Left ventricle myocardium inferior (tissue), 1 donor: ENCODE measurements at places on chromosomes 3 and 15. TPM values are rescaled to one million over a fixed set of nuclear protein-coding genes. Genes with fewer than 3 reads are reported as not detected.

Gene GTF2E1
- 12.9 TPM for total RNA-seq

Gene UQCC5
- total RNA-seq, result 65.8 TPM

Gene VEPH1
- 0.16 TPM for total RNA-seq

Gene SCN11A
- total RNA-seq, result 0.05 TPM

Gene CEMIP
- 0.44 TPM for total RNA-seq

Gene OCA2
- not detected for total RNA-seq

Gene MEGF11
- not detected for total RNA-seq

DNA sequence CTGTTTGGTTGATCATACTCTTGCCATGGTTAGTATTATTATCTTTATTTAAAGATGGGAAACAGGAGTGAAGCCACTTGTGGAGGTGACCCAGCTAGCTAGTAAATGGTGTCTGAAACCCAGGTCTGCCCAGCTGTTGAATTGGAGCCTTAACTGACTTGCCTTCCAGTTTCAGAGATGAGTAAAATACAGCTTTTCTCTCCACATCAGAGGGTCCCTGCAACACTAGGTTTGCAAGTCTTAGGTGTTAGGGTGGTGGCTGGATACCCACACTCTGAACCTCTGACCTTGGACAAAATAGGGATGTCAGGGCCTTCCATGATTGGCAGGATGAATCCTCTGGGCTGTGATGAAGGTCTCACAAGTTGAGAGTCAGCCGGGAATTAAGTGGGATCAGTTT lies 4.1 kb downstream of the FLNB start:
- no peak for DNase-seq

DNA sequence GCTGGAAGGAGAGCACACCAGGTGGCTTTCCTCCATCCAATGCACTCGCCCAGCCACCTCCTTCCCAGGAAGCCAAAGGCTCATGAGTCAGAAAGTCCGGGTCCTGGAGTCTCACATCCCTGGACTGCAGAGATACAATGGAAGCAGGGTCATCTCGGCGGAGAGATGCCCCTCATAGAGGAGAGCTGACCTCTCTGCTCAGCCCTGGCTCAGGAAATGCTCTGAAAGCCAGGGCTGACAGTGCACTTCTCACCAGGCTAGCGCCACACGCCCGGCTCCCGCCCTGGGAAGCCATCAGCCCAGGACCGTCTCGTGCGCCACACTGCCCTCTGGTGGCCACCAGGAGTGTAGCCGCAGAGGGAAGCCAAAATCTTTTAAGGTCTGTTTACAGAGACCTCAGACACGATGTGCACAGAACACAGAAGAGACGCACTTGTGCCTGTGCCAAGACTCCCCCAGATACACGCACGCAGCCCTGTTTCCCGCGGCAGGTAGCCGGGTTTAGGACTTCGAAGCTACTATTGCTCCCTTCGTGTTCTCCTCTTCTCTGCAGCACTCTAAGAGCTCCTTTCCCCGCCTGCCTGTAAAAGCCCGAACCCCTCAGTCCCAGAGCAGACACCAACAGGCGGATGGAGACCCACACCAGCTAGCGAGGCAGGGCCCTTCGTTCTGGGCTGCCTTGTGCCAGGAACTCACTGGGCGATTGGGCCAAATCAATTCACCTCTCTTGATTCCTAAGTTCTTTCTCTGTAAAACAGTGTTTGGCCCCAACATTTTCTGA lies 9.7 kb downstream of the NTRK3 start:
- peak; percentile 74 for DNase-seq

GRCh38 chr15:84772467-84772866 lies 24.1 kb downstream of the ZNF592 start:
- DNase-seq, result no peak

DNA sequence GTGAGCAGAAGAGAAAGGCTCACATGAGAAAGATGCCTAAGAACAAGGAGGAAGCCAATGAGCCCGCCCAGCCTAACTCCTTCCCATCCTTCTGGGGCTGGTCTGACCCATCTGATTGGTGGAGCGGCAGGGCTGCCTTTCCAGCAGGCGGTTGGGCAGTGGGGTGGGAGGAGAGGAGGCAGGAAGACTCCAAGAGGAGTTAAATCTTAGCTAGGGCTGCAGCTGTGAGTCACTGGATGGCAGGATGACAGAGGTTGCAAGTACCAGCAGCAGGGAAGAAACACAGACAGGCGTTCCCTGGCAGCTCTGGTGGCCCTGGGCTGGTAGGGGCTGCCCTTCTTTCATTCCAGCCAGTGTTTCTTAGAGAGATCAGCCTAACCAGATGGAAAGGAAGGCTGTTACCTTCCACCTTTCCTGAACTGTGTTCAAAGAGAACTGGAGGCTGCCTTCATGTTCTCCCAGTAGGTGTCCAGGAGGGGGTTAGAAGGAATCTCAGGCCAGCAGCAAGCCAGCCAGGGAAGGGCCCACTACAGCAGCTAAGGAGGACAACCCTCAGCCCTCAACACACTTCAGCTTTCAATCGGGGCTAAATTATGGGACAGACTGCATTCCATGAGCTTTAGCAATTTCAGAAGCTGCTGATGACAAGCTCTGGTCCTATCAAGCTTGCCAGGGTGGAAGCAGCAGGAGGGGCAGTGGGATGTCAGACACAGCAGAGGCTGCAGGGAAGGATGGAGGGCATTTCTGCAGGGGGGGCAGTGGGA lies 50.3 kb downstream of the CHSY1 start:
- DNase-seq, result peak; percentile 87

DNA sequence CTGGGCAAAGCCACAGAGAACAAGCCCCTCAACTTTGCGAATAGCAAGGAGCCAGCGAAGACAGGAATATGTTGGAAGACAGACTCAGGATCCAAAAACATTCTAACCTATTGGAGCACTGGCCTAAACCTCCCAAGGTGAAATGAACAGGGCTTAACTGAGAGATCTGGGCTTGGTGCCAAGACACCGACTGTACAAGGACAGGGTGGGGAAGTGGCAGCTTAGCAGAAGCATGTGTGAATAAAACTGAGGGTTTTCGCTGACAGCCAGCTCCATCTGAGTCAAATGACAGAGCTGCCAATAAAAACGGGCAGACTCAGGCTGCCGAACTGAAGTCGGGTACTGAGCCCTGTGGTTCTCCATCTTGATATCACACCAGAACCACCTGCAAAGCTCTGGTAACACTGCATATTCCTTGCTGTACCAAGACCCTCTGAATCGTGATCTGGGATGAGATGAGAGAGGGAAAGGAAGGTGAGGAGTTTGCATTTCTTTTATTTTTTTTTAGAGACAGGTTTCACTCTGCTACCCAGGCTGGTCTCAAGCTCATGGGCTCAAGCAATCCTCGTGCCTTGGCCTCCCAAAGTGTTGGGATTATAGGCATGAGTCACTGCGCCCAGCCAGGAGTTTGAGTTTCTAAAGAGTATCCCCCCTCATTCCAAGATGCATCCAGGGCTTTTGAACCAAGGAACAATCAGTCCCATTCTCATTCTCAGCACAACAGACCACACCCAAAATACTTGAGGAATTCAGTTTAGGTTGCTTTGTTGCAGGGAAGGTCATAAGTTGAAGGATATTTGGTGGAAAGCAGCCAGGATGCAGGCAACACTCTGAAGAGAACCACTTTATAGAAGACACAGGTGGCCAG lies 6.0 kb upstream of the PLCB2 start:
- no peak for DNase-seq

GRCh38 chr3:129657261-129658046 lies 51.0 kb upstream of the PLXND1 start:
- no peak for DNase-seq

GRCh38 chr3:59510576-59510975 lies 460.8 kb upstream of the CFAP20DC start:
- no peak for DNase-seq

DNA sequence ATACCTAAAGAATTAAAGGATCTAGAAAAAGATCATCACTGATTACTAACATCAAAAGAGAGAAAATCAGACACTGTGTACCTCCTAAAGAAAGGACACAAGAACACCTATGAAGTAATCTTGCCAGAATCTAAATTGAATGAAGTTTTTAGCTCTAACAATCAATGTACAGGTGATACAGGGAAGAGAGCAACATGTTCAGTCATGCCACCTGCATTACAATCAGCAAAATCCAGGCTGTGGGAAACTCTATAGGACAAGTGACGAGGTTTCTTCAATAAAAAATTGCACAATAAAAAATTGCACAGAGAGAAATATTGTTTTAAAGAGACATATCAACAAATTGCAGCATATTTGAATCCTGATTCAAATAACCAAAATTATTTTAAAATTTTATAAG lies 93.3 kb downstream of the SEMA5B start:
- no peak for DNase-seq

- no peak for DNase-seq
Observed at GRCh38 chr15:85624291-85624801, 170.4 kb downstream of the KLHL25 start.

DNA sequence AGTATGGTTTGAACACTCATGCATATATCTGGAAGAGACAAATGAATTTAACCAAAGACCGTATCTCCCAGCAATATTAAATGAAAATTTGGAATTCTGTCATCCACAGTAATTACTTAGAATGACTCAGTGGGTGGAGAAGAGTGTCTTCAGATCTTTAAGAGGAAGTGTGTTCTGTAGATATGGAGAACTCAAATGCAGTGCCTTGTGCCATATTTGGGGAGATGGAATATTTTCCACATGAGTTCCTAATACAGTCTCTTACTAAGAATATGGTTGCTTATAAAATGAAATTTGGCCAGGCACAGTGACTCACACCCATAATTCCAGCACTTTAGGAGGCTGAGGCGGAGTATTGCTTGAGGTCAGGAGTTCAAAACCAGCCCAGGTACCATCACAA lies 40.5 kb downstream of the ANO10 start:
- no peak for DNase-seq

DNA sequence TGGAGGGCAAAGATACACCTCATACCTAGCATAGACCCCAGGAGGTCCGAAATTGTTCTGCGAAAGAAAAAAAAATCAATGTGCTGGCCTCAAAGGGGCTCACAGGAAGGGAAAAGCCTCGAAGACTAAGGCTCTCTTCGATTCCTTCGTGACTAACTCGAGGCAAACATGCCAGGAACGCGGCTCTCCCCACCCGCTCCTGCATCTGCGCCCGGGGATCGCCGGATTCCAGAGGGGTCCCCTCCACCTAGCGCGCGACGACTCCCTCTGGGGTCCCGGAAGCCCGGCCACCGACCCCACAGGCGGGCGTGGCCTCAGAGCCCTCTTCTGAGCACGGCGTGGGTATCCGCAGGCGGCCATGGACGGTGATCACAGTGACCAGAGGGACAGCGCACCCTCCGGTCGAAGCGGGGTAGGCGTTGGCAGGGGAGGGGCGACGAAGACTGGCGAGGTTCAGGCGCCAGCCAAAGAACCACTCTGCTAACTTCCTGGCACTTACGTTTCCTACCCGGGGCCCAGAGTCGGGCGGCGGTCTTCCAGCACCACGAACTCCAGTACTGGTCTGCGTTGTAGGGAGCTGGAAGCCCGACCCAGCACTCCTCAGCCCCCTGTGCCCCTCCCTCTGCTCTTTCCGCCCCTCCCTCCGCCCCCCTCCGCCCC lies 515 bp upstream of the EIF3J start:
- peak; percentile 86 for DNase-seq

GRCh38 chr3:171809861-171810628 lies at the start of gene PLD1:
PLD1 (minus strand) TSS chr3:171810483; CDS start chr3:171738051, 72,432 bp downstream.
- peak; percentile 90 for DNase-seq

DNA sequence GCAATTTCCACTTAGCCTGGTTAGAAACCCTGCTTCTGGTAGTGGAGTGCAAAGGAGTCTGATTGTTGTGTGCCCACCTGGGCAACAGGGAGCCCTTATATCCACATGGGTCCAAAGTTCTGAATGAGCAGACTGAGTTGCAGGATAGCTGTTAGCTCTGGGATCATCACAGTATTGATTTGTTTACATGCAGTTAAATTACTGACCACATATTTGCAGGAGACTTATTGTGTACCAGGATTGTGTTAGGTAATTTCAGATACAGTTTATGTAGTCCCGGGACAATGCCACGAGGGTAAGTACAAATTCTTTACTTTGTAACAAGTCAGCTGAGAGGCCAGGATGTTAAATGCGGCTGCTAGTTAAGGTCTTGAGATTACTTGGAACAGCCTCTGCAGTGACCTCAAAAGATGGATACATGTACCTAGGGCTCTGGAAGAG lies 18.8 kb downstream of the ARHGEF26 start:
- no peak for DNase-seq

DNA sequence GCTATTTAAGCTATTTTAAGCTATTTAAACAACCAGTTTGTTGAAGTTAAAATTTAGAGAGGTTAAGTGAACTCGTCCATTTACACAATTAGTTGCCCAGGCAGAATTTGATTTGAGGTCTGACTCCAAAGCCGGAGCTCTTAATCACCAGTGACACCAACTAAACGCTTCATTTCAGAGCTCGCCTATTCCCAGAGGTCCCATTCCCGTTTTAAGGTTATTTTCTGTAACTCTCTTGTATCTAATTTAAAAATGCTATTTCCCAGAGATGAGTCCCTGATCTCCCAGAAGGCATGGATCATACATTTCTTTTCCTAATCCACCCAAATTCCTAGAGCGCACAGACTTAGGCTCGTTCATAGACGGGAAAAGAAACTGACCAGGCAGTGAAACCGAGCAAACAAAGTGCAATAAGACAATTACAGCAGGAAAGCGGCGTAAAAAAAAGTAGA lies 904 bp upstream of the MCTP2 start:
- DNase-seq, result no peak

- no peak for DNase-seq
Observed at GRCh38 chr15:51126842-51127241, 32.1 kb upstream of the TNFAIP8L3 start.

- no peak for DNase-seq
Observed at GRCh38 chr15:41940441-41940857, 31.9 kb downstream of the EHD4 start.

DNA sequence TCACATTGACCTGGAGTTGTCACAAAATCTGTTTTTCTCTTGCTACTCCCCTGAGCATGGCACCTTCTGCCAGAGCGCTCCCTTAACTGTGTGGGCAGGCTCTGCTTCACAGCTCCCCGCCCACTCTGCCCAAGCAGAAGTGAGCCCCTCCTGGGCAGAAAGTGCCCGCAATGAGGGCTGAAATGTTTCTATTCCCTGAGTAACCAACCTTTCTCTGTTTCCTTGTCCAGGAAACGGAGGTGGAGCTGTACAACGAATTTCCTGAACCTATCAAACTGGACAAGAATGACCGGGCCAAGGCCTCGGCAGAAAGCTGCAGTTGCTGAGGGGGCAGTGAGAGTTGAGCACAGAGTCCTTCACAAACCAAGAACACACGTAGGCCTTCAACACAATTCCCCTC lies 66.3 kb upstream of the ACAD9 start:
- no peak for DNase-seq

GRCh38 chr15:69133862-69134519 lies 26.4 kb upstream of the GLCE start:
- DNase-seq, result no peak

GRCh38 chr3:12267376-12268030 lies 21.4 kb upstream of the PPARG start:
- DNase-seq, result no peak

GRCh38 chr15:28101983-28102441 lies 2.9 kb upstream of the OCA2 start:
- no peak for DNase-seq

- no peak for DNase-seq
Observed at GRCh38 chr3:181851063-181851462, 139.3 kb downstream of the SOX2 start.

DNA sequence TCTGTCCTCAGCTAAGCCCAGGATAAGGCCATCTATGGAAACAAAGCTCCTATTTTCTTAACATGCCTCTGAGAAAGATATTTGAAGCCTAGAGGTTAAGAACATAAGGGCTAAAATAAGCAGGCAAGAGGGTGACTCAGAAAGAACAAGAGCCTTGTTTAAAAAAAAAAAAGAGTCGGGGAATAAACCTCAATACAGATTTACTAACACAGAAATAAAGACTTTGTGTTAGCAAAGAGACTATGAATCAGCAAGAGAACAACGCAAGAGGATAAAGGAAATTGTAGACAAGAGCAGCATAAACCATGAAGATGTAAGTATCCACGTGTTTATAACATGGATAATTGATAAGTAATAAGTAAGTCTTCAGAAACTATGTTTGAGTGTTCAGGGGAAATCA lies 36.0 kb downstream of the RAB27A start:
- no peak for DNase-seq
